ENCODE measurements at places on chromosomes 3 and 15.
A peak's percentile ranks its signal among the peaks of the same experiment; 100 is the strongest.

DNA sequence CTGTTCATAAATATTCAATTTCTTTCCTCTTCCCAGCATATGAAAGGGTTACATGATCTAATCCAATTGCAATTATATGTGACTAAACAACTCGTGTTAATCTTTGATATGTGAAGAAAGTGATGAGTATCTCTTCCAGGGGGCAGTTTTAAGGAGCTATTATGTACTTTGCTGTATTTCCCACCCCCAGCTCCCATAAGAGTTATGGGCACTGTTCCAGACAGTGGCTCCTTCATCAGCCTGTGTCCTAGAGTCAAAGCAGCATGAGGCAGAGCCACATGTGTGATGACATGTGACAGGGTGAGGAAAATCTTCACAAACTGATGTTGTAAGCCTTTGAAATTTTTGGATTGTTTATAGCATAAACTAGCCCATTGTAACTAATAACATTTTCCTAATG lies 315.4 kb downstream of the DIPK2A start:
- no peaks in the 10 kb centered on the region for H3K27me3 ChIP-seq
- H3K4me1 ChIP-seq = no peaks in the 10 kb centered on the region
- H3K36me3 ChIP-seq = no peaks in the 10 kb centered on the region
- no peak overlapping the region for H3K27ac ChIP-seq

DNA sequence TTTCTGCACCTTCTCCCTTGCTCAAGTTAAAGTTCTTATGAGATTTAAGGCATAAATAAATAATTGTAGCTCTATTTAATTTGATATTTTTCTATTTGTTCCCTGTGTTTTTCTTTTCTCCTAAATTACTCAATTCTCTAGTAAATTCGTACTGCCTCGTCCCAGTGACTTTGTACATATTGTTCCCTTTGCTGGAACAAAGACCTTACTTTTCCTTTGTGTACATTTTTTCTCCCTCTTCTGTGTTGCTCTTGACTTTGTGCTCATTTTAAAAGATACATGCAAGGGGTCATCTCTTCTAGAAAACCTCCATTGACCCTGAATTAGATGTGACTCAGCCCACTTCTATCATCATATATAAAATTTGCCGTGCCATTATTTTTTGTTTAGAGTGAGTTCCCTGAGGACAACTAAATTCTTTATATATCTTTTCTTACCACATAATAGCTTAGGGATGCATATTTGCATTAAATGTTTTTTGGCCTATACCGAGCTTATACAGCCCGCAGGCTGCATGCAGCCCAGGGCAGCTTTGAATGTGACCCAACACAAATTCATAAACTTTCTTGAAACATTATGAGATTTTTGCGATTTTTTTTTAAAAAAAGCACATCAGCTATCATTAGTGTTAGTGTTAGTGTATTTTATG lies 29.6 kb downstream of the PPP4R2 start:
- no peak overlapping the region for H3K4me3 ChIP-seq
- no peaks in the 10 kb centered on the region for H3K27me3 ChIP-seq
- peaks cover 76% of the 10 kb centered on the region for H3K4me1 ChIP-seq
- H3K27ac ChIP-seq = no peak overlapping the region

DNA sequence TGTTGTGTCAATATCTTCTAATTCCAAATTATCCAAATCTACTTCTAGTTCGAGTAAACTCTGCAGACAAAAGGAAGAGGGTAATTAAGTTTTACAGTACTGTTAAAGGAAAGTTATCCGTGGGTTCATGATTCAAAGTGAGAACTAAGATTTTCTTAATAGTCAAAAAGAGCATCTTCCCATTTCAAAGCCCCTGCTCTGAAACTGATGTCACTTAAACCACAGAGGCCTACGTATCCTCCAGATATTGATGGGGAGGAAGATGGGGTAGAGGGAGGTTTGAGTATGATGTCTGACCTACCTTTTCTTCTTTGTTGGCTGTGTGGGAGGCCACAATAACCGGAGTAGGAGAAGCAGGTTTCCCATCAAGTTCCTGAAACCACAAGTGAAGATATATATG lies 14.1 kb downstream of the MRPS22 start:
- no peaks in the 10 kb centered on the region for H3K27me3 ChIP-seq
- DNase-seq = peak; percentile 31
- peaks cover 50% of the 10 kb centered on the region for H3K4me1 ChIP-seq
- peaks cover 47% of the 10 kb centered on the region for H3K36me3 ChIP-seq
- H3K4me3 ChIP-seq = peak overlapping the region; percentile 62

- H3K4me1 ChIP-seq = no peaks in the 10 kb centered on the region
- H3K36me3 ChIP-seq = no peaks in the 10 kb centered on the region
- no peak overlapping the region for H3K27ac ChIP-seq
- H3K4me3 ChIP-seq = no peak overlapping the region
- DNase-seq = no peak
Measured at GRCh38 chr3:2172561-2173171, 74.0 kb downstream of the CNTN4 start.

DNA sequence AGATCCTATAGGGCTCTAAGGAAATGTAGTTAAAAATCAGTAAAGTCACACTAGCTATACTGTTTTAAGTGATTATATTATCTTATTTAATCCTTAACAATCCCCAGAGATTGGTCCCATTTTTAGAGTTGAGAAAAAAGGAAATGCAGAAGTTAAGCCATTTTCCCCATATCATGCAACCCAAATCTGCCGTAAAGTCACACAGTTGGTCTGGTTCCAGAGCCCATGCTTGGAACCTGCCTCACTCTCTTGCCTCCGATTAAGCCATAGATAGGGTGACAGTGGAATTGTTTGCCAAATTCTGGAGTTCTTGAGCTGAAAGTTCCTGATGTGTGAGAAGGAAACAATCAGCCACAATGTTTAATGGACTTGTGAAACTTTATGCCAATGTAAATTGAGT lies 2.3 kb upstream of the P2RY13 start:
- H3K27ac ChIP-seq = no peak overlapping the region
- H3K36me3 ChIP-seq = no peaks in the 10 kb centered on the region
- H3K27me3 ChIP-seq = peaks cover 20% of the 10 kb centered on the region
- DNase-seq = no peak
- peaks cover 17% of the 10 kb centered on the region for H3K4me1 ChIP-seq

- peak; percentile 93 for DNase-seq
- no peaks in the 10 kb centered on the region for H3K27me3 ChIP-seq
- peaks cover 11% of the 10 kb centered on the region for H3K4me1 ChIP-seq
- peak within 1 kb of the TSS; percentile 95 for H3K4me3 ChIP-seq
- peaks cover 26% of the 10 kb centered on the region for H3K36me3 ChIP-seq
Measured at GRCh38 chr15:63157118-63157843, at the start of gene RPS27L. TSS of gene RPS27L (minus strand) at chr15:63157477. CDS start at chr15:63157405, 72 bp downstream.

DNA sequence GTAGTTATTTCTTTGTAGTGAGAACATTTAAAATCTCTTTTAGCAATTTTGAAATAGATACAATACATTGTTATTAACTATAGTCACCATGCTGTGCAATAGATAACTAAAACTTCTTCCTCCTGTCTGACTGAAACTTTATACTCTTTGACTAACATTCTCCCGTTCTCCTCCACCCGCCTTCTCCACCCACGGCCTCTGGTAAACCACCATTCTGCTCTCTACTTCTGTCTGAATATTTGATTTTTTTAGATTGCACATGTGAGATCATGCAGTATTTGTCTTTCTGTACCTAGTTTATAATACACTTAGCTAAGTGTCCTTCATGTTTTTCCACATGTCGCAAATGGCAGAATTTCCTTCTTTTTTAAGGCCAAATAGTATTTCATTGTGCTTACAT lies 72.8 kb upstream of the RBM5 start:
- H3K4me1 ChIP-seq = peaks cover 6% of the 10 kb centered on the region
- no peak overlapping the region for H3K27ac ChIP-seq
- H3K36me3 ChIP-seq = peaks cover 10% of the 10 kb centered on the region
- H3K4me3 ChIP-seq = no peak overlapping the region
- DNase-seq = peak; percentile 10
- no peaks in the 10 kb centered on the region for H3K27me3 ChIP-seq

GRCh38 chr3:186931532-186932280 lies 1.4 kb downstream of the ST6GAL1 start:
- H3K4me1 ChIP-seq = peaks cover 43% of the 10 kb centered on the region
- peak overlapping the region; percentile 90 for H3K4me3 ChIP-seq
- peaks cover 25% of the 10 kb centered on the region for H3K36me3 ChIP-seq

DNA sequence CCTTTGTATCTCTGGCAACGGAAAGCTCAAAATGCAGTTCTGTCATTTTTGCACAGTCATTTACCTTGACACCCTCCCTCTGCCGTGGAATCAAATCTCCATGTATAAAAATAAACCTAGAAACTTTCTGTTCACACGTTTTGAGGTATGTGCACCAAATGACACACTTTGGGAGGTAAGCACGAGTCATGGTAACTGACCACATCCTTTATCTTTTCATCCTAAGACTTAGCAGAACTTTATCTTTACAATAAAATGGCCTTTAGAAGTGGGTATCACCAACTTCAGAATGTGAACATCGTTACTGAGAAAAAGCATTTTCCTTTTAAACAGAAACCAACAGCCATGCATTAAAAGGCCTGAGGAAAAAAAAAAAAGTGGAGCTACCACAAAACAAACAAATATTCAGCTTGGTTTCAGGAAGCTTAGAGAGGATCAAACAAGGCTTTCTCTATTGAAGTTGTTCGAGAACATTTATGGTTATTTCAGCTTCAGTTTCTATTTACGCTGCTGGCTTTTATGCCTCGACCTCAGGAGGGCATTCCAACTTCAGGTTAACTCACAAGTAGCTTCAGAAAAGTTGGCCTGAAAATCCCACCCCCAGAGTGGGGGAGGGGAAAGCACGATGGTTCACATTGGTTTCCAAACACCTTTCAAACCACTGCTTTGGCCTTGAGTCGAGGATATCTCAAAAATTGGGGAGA lies 171.1 kb upstream of the ICE2 start:
- DNase-seq = peak; percentile 48
- H3K27me3 ChIP-seq = no peaks in the 10 kb centered on the region
- H3K4me1 ChIP-seq = peaks cover 51% of the 10 kb centered on the region
- H3K36me3 ChIP-seq = no peaks in the 10 kb centered on the region
- peak overlapping the region; percentile 79 for H3K4me3 ChIP-seq
- H3K27ac ChIP-seq = peak overlapping the region; percentile 87

DNA sequence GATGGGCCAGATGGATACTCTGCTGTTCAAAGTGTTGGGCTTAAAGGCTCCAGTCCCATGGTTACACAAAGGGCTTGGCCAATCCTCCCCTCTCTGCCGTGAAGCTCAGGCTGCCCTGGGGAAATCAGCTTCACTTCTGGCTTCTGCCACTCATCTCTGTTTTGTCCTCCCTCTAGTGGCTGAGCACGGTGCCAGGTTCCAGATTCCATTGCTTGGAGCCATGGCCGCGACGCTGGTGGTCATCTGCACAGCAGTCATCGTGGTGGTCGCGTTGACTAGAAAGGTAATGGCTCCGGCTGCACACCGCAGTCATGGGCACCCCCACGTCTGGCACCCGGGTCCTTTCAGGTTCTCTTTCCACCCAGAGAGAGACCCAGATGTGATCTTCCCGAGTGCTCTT lies 5.6 kb downstream of the TIGIT start:
- no peaks in the 10 kb centered on the region for H3K27me3 ChIP-seq
- peak; percentile 51 for DNase-seq
- H3K27ac ChIP-seq = peak overlapping the region; percentile 72
- peaks cover 28% of the 10 kb centered on the region for H3K4me1 ChIP-seq
- peaks cover 7% of the 10 kb centered on the region for H3K36me3 ChIP-seq

Measured in activated T-cell treated with anti-CD3 and anti-CD28 coated beads, Interleukin-2, amount 50 U/mL, for 72 hours (primary cell).